ENCODE measurements at places on chromosomes 12 and 14.

DNA sequence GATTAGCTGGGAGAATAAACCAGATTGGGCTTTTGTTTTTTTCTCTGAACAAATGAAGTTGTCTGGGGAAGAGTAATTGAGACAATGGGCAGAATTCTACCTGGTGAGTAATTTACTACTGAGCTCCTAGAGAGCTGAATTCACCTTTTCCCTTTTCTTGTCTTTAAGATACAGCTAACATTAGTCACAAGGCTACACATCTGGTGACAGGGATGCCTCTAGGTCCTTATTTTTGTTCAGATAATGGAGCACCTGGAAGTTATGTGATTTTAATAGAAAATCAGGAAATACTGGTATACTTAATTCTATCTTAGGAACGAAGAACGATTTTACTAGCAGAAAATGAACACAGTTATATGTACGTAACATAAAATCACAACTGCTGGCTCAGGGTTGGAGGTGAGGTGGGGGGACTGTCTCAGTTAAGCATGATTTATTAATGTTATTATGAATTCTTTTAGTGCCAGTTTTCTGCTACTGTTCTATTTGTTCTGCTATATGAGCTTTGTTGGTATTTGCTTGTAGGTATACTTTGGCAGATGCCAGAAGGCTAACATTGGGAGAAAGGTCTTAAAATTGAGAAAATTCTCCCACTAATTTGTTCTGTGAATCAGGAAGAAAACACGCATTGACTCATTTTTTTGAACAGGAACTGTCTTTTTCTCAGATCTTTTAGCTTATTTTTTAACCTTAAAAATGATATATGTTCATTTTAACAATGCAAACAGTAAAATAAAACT is 482.7 kb upstream of the RGS6 start:
- DNase-seq: no peak

DNA sequence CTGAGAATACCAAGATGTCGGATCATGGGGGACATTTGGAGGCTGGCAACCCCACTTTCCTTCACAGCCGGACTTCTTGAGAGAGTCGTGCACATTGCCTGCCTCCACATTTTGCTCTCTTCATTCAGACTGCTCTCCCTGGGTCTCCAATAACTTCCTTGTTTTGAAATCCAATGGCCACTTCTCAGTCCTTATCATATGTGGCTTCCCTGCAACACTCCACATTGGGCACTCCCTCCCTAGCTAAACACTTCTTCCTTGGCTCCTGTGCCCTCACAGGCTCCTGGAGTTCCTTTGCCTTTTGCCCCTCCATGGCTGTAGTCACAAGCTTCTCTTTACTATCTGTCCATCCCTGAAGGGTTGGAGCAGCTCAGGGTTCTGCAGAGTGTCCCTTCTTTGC is 30.1 kb downstream of the NPC2 start:
- DNase-seq: no peak

- no peak for DNase-seq
Observed at GRCh38 chr12:19553175-19553574, 113.9 kb downstream of the AEBP2 start.

DNA sequence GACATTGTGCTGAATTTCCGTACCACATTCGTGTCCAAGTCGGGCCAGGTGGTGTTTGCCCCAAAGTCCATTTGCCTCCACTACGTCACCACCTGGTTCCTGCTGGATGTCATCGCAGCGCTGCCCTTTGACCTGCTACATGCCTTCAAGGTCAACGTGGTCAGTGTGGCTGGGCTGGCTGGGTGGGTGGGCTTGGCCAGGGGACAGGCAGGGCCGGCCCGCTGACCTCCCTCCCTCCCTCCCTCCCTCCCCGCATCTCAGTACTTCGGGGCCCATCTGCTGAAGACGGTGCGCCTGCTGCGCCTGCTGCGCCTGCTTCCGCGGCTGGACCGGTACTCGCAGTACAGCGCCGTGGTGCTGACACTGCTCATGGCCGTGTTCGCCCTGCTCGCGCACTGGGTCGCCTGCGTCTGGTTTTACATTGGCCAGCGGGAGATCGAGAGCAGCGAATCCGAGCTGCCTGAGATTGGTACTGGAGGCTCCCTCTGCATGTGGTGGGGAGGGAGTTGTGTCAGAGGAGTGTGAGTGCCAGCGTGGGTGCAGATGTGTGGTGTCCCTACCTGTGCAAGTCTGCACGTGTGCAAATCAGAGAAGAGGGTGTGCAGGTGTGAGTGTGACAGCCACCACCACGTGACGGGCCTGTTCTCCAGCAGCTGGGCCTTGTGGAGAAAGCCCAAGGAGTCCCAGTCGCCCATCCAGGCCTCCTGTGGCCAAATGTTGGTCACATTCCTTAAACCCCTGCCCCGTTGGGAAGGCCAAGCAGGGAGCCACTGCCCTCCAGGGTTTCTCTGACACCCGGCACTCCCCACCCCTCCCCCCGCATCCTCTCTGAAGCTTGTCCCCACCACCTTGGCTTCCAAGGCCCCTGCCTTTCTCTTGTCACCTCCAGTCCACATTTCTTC is 5.3 kb downstream of the KCNH3 start:
- DNase-seq: no peak

DNA sequence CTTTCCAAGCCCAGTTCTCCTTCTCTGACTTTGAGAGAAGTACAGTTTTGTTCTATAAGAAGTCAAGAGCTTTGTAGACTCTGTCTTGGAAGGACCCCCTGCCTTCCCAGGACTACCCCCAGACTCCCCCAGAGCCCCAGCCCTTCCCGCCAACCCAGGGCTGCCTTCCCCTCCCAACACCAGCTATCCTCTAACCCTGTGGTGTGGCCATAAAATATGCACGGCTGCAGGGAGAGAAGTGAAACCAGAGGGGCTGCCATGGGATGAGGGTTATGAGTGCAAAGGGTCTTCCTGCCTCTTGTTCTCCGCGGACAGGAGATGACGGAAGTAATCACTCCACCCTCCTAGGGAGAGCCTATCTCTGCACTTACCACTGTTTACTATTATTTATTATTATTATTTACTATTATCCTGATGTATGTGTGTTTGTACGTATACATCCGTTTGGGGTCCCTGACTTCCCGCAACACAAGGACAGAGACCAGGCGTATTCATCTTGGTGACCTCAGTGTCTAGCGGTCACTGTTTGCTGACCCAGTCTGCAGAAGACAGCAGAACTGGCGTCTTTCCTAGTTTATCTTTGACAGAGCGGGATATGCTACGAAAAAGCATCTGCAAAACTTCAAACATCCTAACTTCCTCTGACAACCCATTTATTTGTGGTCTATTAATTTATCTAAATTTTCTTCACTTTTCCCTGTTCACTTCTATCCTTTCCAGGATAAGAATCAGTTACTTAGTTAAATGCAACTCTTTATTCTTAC is 3.5 kb upstream of the SCNN1A start:
- no peak for DNase-seq
